ENCODE measurements at places on chromosomes 13 and 19. TPM values are rescaled to one million over a fixed set of nuclear protein-coding genes. Genes with fewer than 3 reads are reported as not detected.

DNA sequence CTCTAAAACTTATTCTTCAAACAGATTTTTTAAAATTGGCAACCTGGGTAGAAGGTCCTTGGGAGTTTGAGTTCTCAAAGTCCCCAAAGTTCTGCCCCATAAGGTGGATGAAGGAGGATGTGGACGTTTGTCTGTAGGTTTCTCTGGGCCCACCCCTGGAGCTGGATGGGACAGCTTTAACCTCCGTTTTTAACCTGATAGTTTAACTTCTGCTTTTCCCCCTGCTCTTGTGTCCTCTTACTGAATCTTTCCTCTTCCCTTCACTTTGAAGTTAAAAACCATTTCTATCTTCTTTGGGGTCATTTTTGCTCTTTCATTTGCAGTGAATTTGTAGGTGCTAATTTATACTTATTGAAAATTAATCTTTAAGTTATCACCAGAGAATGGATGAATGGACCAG lies 79.1 kb downstream of the ESD start:
- no peak for DNase-seq

DNA sequence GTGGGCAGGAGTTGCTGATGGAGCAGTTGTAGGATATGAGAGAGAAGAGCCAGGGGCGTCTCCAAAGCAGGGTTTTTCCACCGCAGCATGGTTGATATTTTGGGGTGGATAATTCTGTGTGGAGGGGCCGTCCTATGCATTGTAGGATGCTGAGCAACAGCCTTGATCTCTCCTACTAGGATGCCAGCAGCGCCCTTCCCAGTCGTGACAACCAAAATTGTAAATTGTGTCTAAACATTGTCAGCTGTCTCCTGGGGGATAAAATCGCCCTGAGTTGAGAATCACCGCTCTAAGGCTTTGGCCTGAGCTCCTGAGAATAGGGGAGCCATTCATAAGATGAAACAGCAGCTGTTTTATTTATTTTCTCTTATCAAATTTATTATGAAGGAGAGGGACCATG lies 4.2 kb downstream of the CACNG8 start:
- DNase-seq, result no peak

DNA sequence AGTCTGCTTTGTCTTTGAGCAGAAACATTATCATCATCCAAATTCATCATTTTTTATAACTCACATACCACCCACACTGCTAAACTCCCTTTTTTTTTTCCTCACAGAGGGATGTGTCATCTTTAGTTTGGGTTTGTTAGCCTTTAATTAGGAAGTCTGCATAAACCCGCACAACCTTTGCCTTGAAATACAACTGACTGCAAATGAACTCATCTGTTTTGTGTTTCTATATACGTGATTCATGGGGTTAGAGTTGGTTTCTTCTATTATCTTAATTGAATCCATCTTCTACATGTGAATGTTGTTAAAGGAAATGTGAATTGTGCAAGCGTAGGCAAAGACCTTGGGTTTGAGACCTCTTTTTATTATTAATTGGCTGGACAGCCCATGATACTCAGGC lies 102.7 kb downstream of the SLAIN1 start:
- no peak for DNase-seq

GRCh38 chr19:34838753-34839431 lies 65.9 kb upstream of the ZNF599 start:
- no peak for DNase-seq

GRCh38 chr19:47280183-47280797 lies 5.6 kb downstream of the INAFM1 start:
- no peak for DNase-seq

- DNase-seq, result peak; percentile 59
Measured at GRCh38 chr19:18173572-18174288, at the start of gene IFI30. Gene IFI30, plus strand, starts transcription at chr19:18173813. Its CDS starts 29 bp downstream, at chr19:18173842.

DNA sequence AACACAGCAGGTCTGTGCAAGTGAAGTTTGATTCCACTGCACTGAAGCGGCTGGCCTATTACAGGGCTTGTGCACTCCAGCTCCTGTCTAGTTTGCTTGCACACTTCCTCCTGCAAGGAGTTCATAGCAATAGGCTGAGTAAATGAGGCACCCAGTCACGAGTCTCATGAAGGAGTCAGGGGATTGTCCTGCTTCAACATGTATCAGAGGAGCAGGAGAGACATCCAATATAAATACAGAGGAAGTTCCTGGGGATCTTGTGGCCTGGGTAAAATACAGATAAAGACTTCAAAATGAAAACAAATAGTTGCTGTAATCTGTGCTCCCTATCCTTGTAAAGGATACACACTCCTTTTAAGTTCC lies 259.9 kb downstream of the SLITRK1 start:
- no peak for DNase-seq

DNA sequence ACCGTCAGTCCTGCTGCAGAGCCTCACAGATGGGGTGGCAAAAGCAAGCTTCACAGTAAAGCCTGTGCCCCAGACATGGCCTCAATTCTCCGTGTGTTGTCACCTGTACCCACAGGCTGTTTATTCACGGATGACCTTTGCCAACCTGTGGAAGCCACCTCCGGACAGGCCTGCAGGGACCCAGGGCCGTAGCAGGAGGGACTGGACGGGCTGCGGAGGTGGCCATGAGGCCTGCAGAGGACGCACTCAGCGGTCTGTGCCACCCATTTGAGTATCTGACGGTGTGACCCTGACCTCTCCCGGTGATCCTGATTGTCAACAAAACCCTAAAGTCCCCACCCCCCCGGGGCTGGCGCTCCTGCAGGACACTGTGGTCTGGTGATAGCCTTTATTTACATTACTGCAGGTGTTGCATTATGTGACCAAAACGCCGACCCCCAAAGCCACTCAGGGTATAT lies 7.8 kb upstream of the KLF16 start:
- DNase-seq, result no peak

DNA sequence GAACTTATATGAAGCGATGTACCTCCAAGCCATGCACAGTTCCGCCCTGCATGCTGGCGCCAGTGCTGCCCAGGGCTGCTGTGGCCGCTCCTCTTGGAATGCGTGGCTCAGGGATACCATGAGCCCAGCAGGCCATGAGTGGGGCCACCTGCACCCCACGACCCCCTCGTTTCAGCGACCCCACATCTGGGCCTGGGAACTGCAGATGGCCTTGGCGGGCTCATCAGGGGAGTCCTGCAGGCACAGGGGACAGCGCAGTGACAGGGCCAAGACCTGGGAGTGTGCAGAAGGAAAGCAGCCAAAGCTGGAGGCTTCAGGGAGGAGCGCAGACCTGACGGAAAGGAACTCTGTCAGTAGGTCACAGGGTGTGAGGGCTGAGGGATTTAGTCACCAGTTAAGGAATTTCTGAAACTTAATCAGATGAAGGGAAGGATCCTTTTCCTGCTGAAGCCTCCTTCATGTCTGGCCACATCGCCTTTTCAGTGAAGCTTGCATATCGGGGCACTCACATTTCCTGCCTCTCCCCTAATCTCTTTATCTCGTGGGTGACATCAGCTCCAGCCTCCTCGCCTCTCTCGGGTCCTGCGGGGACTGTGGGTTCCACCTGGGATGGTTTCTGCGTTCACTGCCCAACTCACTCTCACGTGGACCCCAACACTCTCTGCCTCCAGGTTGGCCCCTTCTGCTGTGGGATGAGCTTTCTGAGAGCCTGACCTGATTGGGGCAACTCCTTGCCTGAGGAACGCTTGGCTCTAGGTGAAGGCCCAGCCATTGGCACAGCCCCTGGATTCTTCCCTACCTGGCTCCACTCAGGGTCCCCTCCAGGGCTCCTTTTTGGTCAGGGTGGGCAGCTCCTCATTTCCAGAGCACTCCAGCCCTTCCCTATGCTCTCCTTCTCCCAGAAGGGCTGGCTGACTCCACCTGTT lies 123.5 kb downstream of the CRYL1 start:
- peak; percentile 72 for DNase-seq

DNA sequence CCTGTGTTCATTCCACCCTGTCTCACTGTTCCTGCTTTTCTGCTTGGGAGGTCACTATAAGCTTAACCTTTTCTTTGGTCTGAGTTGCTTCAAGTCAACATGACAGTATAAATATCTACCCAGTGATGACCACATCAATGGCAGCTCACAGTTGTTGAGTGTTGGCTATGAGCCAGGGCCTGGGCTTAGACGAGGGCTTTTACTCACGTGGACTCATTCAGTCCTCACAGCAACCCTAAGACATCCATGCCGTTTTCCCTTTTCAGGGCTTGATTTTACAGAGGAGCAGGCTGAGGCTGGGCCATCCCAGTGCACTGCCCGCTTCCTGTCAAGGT lies 10.2 kb upstream of the CCDC97 start:
- no peak for DNase-seq

DNA sequence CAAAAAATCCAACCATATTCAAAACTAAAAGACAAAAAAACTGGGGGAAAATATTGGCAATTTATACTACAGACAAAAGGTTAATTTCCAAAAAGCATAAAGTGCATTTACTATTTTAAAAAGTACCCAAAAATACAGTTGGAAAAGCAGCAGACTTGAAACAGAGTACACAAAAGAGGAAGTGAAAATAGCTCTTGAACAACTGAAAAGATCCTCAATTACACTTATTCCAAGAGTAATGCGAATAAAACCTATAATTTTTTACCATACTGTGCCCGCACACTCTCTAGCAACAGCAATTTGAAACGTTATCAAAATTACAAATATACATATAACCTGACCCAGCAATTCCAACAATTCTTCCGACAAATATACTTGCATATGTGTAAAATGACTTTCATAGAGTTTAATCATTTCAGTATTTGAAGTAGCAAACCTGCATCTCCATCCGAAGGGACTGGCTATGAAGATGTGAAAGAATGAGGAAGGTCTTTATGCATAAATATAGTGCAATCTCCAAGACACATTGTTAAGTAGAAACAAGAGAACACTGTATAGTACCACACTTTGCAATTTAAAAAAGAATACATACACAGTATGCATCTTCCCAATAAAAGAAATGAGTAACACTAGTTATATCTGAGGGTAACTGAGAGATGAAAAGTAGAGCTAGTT lies 25.4 kb downstream of the ALG5 start:
- DNase-seq, result no peak

- no peak for DNase-seq
Measured at GRCh38 chr13:75762955-75763354, 126.8 kb downstream of the LMO7 start.

GRCh38 chr13:44096901-44097300 lies 217.2 kb downstream of the LACC1 start:
- DNase-seq, result no peak

GRCh38 chr19:42032431-42032830 lies 37.6 kb downstream of the GRIK5 start:
- DNase-seq, result no peak

- DNase-seq, result no peak
Measured at GRCh38 chr19:30911491-30911890, 437.7 kb downstream of the TSHZ3 start.

GRCh38 chr13:79097201-79097600 lies 308.9 kb downstream of the RBM26 start:
- DNase-seq, result no peak

DNA sequence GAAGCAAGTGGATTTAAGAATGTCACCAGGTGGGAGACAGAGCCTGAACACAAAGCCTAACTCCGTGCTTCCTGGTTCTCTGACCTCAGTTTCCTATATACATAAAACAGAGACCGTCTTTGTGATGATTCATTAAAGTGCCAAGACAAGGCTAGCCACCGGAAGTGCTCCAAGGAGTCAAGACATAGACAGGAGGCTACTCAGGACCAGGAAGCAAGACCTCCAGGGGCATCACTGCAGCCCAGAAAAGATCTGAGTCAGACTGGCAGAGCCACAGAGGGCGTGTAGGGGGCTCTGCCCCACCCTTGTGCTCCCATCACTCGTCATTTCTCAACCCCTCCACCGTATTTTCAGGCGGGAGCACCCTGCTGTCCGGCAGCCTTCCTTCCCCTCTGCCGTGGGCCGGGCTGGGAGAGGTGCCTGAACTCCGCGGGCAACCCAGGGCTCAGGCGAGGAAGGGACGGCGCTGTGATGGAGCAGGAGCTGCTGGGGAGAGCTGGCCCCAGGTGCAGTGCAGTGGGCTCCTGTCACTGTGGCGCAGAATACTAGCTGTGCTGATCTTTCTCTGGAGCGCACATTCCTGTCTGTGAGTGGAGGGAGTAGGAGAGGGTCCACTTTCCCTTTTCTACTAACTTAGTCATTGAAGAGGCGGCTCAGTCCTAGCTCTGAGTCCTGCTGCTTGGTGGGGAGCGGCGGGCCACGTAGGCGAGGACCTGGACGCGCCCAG lies 134.7 kb upstream of the GPR12 start:
- no peak for DNase-seq

DNA sequence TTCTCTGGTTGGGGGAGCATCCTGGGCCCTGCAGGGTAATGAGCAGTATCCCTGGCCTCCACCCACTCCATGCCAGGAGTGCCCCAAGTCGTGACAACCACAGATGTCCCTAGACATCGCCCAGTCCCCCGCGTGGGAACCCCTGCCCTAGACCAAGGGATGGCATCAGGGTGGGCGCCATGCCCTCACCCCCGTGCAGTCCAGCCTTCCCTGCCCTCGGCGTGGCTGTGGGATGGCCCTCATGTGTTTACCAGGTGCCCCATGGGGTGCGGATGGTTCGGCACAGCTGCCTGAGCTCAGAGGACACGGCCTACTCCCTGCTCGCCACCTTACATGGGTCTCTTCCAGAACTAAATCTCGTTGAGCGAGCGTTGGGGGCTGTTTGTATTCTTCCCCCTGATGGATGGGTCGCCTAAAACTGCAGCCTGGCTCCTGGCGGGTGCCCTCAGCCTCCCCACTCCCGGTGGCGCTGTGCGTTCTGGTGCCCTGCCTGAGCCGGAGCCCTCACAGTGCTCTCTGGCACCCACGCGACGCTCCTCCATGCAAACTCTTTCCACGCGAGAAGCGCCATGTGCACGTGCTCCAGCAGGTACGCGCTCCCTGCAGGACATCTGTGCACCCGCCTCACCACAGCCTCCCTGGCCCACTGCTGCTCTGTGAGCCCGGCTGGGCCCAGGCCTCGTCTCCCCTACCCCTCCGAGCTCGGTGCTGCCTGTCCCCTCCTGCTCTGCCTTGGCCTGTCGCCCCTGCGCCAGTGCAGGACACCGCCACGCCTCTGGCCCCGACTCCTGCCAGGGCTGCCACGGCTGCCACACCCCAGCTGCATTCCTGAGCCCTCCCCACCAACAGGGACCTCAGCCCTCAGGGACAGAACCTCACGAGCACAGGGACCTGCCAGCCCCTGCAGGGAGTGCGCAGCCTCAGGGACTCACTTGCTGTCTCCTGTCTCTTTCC lies 145.0 kb downstream of the KDM4B start:
- DNase-seq, result no peak

SOX1 gene
- total RNA-seq, result not detected

FXYD7 gene
- total RNA-seq, result not detected

RGS9BP gene
- total RNA-seq, result 1.1 TPM

RDH8 gene
- not detected for total RNA-seq

DPY19L3 gene
- total RNA-seq, result 25.3 TPM

NLRP9 gene
- not detected for total RNA-seq

NCR1 gene
- total RNA-seq, result not detected

PSG7 gene
- total RNA-seq, result not detected

SCAF1 gene
- 28.8 TPM for total RNA-seq

LRCH1 gene
- 4.9 TPM for total RNA-seq

SLC10A2 gene
- total RNA-seq, result not detected

ZNF540 gene
- 0.14 TPM for total RNA-seq

SIAH3 gene
- not detected for total RNA-seq

CGB1 gene
- total RNA-seq, result not detected

LYPD3 gene
- total RNA-seq, result 0.43 TPM

Measured in A172 (cell line).